Fibroblast of upper back skin (primary cell): ENCODE measurements at places on chromosomes 2 and 18.

GRCh38 chr2:204946892-204947291 lies 401.6 kb downstream of the PARD3B start:
- DNase-seq, result no peak

DNA sequence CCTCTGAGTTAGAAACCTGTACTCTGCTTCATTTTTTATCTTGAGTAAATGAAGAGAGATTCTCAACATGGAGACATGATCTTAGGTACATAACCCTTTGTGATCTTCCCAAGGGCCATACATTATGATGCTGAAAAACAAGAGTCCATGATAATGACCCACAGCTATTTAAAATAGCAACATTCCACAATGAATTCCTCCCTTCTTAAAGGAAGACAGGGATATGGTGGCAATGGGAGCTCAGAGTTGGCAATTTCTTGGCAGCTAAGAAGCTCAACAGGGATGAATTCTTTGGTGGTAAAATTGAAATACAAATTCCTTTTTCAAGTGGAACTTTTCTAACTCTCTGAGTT lies 638.5 kb downstream of the CNTNAP5 start:
- DNase-seq, result no peak

DNA sequence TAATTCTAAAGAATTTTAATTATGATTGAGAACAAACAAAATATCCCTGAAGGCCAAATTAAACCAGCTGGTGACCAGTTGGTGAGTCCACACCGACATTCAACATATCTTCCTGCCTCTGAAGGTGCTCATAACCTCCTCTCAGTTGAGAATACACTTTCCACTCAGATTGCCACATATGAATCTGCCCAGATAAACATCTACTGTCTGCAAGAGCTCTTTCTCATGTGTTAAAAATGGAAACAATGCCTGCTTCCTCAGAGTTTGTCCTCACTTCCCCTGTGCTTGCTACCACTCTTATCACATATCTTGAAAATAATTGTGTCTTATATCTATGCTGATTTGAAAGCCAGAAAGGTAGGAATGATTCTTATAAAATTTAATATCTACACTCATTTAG lies 177.7 kb upstream of the GULP1 start:
- DNase-seq, result peak; percentile 67

- peak; percentile 25 for DNase-seq
Measured at GRCh38 chr2:63488118-63488713, 100.1 kb downstream of the WDPCP start.

DNA sequence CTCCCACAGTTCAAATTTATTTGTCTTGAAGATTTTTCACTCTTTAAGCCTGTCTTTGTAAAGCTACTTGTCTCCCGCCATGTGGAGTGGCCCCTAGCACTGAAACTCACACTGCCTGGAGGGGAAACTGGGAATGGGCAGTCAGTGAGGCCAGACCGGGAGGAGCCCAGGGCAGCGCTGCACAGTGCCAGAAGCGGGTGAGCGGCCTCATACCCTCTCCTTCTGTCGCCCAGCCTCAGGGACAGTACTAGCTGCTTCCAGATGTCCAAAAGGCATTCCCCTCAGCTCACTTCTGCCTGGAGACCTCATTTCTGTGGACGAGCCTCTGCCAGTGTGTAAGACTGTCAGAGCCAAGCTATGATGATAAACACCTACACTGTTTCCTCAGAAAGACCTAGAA lies 79.9 kb downstream of the SEPTIN10 start:
- DNase-seq, result no peak

DNA sequence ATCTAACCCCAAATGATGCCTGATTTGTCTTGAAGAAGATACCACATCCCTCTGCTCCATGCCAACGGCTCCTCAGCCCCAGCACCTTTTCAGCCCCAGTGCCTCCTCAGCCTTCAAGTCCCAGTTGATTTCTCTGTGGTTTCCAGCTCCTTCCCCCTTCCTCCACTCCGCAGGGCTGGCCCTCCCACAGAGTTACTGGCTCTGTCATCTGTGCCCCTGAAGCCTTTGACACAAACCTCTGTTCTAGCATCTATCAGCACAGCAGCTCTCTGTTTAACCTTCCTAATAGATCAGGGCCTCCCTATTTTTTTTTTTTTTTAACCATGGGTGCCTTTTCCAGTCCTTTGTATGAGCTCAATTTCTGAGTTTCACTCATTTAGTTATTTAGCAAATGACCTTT lies 201.3 kb upstream of the CXCR4 start:
- DNase-seq, result no peak

GRCh38 chr18:76654577-76654976 lies 159.5 kb upstream of the ZNF516 start:
- peak; percentile 45 for DNase-seq
